ENCODE measurements at places on chromosomes 11 and 22.
A peak's percentile ranks its signal among the peaks of the same experiment; 100 is the strongest.

- peak; percentile 57 for DNase-seq
Measured at GRCh38 chr11:120562806-120563425, 51.4 kb downstream of the GRIK4 start.

- no peak for DNase-seq
Measured at GRCh38 chr11:85844439-85845123, 10.6 kb upstream of the CCDC83 start.

GRCh38 chr22:28139961-28140360 is 220.9 kb upstream of the PITPNB start:
- no peak for DNase-seq

DNA sequence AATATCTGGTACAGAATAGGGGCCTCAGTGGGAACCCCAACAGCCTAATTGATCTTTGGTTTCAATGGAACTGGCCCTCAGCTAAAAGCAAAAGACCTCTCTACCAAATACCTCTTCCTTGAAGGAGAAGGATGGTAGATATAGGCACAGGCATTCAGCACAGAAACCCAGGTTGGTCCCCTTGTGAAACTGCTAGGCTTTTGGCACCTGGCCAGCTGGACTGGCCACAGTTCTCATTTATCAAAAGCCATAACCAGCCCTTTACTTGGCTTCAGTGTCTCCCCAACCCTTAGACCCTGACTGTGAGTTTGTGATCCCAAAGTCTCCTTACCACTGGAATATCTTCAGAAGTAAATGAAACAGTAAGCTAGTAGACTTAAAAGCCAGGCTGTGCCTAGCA is 152.9 kb downstream of the TENM4 start:
- no peak for DNase-seq

- no peak for DNase-seq
Measured at GRCh38 chr11:77725433-77725832, 87.8 kb upstream of the CLNS1A start.

Data from left forelimb (tissue), 1 donor.